ENCODE measurements at places on chromosomes 12 and 14.

DNA sequence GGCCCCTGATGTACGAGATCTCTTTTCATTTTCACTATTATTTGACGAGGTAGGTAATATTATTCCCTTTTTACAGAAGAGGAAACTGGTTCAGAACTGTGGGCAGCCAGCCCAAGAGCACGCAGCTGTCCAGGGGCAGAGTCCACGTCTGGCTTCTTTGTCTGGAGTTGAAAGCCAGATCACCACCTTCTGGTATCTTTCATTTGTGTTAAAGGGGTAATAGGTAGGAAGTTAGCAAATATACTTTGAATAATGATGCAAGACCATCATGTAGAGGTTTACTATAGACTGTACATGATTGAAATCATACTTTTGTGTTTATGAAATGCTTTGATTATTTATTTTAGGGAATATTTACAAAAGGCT lies 144.1 kb upstream of the AMIGO2 start:
- no peak for DNase-seq

- DNase-seq, result no peak
These were observed 615.9 kb upstream of the MIS18BP1 start for GRCh38 chr14:45868863-45869262.

- no peak for DNase-seq
These were observed 14.8 kb downstream of the MMP14 start for GRCh38 chr14:22850944-22851764.

GRCh38 chr12:21695986-21696385 lies 38.3 kb upstream of the LDHB start:
- no peak for DNase-seq

DNA sequence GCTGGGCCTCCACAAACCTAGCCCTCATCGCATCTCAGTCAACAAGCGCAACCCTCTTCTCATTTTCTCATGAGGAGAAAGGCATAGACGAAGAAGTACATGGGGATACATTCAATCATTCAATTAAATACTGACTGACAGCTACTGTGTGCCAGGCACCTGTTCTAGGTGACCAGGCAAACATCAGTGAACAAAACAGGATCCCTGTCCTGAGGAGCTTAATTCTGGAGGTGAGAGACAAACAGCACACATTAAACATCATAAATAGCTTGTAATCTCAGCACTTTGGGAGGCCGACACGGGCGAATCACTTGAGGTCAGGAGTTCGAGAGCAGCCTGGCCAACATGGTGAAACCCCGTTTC lies 362 bp upstream of the ACYP1 start:
- no peak for DNase-seq

- no peak for DNase-seq
These were observed 124.4 kb downstream of the SLC38A4 start for GRCh38 chr12:46701356-46701755.

- DNase-seq, result no peak
These were observed 161.3 kb downstream of the KITLG start for GRCh38 chr12:88418856-88419497.

DNA sequence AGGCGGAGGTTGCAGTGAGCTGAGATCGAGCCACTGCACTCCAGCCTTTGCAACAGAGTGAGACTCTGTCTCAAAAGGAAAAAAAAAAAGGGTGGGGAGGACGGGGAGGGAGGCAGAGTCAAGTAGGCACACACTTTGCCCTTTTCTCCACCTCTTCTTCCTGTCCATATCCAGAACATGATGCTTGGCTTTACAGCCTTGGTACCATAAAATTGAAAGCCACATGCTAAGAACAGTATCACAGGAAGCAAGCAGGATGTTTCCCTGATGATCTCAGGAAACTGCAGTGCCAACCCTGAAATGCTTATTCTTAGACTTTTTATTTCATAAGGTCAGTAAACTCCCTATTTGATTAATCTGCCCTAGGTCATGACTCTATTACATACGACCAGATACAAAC lies 32.5 kb upstream of the YAF2 start:
- no peak for DNase-seq

DNA sequence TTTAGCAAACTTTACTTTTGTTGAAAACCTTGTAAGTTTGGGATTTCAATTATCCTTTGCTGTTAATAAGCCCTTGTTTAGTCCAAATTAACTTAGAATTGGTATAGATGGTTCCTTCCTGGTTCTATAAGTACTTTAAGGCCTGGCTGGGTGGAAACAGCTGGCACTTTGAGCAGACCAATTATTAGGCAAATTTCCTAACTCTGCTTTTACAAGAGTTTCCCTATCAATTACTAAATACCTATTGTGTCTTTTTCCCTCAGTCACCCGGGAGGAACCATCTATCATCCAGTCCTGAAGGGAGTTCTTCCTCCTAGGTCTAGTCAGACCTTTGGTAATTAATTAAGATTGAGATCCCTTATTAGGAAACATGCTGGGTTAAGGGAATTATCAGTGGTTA lies 138.0 kb downstream of the SLC38A6 start:
- no peak for DNase-seq

- DNase-seq, result peak; percentile 47
These were observed 567.9 kb downstream of the MED13L start for GRCh38 chr12:115709540-115710011.

DNA sequence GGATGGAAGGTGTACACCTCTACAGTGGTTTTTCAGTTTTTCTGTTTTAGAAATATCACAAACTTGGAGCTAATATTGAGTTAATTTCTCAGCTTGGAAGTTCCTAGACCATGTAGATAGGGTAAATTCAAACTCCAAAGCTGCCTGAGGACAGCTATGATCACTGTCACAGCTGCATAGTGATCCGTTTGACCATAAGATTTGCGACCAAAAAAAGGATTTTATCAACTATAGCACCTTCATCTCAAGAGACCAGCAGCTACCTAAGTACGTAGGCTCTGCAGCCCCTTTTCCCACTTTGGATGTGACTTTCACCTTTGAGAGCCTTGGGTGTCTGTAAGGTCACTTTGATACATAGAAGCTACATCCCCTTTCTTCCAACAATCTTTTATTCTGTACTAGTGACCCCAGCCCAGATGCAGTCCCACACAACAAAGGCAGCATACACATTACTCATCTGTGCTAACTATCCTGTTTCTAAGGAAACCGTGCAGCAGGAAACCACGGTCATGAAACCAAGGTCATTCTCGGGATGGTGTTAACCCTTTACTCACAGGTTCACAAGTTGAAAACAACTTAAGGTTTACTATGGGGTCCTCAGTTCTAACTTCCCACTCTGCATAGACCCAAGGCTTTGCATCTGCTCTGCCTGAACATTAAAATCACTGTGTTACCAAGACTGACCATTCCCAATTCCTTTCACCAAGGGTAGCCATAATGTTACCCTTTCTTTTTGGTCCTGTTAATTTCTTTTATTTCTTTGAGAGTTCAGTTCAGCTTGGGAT lies 75.4 kb downstream of the IFT81 start:
- DNase-seq, result peak; percentile 29

GRCh38 chr14:20684662-20685456 lies 499 bp downstream of the RNASE4 start:
- DNase-seq, result no peak

- no peak for DNase-seq
These were observed 110.5 kb downstream of the SCARB1 start for GRCh38 chr12:124753228-124753591.

DNA sequence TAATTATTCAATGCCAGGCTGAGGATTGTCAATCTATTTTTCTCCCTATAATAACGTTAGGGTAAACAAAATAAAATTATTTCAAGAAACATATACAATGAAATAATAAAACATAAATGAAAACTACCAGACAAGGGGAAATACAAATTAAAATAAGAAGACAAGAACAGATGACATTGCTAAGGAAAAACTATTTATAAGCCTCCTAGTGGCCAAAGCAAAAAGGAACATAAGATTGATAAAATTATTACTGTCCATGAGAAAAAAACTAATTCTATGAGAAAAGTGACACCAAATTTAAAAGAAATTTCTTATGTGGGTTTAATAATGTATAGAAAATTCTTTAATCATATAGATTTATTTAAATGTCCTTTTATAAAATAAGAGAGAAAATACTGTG lies 294.7 kb downstream of the TTC6 start:
- DNase-seq, result no peak

- no peak for DNase-seq
These were observed 42.7 kb downstream of the ATF7IP start for GRCh38 chr12:14408208-14408607.

GRCh38 chr14:92531106-92531873 lies 17.7 kb downstream of the RIN3 start:
- DNase-seq, result no peak

- DNase-seq, result no peak
These were observed 32.7 kb downstream of the GPHB5 start for GRCh38 chr14:63286071-63286470.

- no peak for DNase-seq
These were observed 137.8 kb downstream of the DHRS2 start for GRCh38 chr14:23773981-23774380.

- no peak for DNase-seq
These were observed 273.1 kb downstream of the C12orf50 start for GRCh38 chr12:87756111-87756510.

DNA sequence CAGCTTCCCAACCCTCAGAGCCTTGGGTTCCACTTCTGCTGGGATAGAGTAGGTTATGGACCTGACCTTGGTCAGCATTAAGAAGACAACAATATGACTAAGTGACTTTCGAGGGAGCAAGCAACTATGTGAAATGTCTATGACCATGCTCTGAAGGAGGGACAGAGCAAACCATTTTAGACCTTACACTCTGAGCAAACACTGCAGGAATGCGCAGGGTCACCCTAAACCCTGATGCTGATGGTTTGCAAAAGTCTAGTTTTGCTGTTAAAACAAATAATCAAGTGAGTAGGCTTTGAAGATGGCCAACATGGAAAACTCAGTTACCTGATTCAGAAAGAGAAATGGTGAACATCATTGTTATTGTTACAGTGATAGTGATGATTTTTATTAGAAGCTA lies 8.7 kb downstream of the ZCCHC8 start:
- DNase-seq, result no peak

GRCh38 chr12:70982991-70983390 lies 62.5 kb upstream of the PTPRR start:
- DNase-seq, result no peak

- DNase-seq, result no peak
These were observed 264.7 kb downstream of the ZFP36L1 start for GRCh38 chr14:68528040-68528687.

- DNase-seq, result no peak
These were observed 567.7 kb downstream of the LRFN5 start for GRCh38 chr14:42174357-42174756.

GRCh38 chr12:115541891-115542421 lies 735.5 kb downstream of the MED13L start:
- no peak for DNase-seq

GRCh38 chr12:108321688-108322087 lies 17.4 kb downstream of the CMKLR1 start:
- no peak for DNase-seq

DNA sequence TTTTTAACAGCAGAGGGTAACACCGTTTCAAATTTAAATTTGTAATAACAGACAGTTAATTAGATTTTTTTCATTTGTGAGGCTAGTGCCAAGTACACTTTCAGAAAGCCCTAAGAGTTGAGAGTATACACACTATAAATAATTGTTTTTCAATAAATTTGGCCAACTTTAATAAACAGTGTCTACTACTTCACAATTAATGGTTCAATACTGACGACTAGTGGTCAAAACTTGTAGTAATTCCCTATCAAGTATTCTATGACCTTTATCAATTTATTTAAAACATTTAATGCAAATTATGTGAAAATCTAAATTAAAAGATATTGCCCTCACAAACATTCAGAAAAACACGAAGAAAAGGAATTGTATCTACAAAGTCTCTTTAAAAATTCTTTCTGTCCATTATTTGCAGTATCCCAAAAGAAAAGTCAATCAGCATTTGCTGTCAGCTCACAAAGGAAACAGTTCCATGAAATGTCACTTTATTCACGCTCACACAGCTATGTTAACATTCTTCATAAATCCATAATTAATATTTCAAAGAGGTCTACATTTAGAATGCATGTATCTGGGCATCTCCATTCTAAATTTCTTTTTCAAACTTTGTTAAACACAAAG lies 91.2 kb downstream of the CEP128 start:
- DNase-seq, result peak; percentile 4

GRCh38 chr12:104520242-104520900 lies 63.6 kb downstream of the CHST11 start:
- DNase-seq, result no peak

DNA sequence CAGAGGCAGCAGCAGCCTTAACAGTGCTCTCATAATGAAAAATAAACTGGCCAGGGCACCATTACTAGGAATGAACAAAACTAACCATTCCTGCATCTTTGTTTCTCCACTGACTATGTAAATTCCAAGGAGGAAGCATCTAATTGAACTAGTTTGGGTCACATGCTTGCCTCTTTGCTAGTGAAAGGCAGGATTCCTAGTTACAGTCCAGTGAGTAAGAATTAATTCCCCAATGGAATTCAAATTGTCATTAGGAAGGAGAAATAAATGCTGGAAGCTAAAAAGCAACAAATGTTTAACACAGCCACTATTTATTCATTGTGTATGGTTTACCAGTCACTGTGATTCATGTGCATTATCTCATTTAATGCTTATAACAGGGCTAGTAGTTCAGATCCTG lies 316.0 kb downstream of the CCDC91 start:
- DNase-seq, result no peak

Data from right kidney (tissue), 9 donors.